ENCODE measurements at places on chromosomes 5 and 9. TPM values are rescaled to one million over a fixed set of nuclear protein-coding genes. Genes with fewer than 3 reads are reported as not detected.

Gene ENTREP1
- total RNA-seq = not detected

Gene SLC45A2
- not detected for total RNA-seq

Gene HMCN2
- total RNA-seq = not detected

Gene ALDH1A1
- not detected for total RNA-seq
